ENCODE measurements at places on chromosomes 1 and 21. TPM values are rescaled to one million over a fixed set of nuclear protein-coding genes. Genes with fewer than 3 reads are reported as not detected.

OR2L13 gene
- total RNA-seq = 0.21 TPM

TPR gene
- 139 TPM for total RNA-seq

- no peak for DNase-seq
Measured at GRCh38 chr1:192951691-192952460, 107.3 kb downstream of the UCHL5 start.

DNA sequence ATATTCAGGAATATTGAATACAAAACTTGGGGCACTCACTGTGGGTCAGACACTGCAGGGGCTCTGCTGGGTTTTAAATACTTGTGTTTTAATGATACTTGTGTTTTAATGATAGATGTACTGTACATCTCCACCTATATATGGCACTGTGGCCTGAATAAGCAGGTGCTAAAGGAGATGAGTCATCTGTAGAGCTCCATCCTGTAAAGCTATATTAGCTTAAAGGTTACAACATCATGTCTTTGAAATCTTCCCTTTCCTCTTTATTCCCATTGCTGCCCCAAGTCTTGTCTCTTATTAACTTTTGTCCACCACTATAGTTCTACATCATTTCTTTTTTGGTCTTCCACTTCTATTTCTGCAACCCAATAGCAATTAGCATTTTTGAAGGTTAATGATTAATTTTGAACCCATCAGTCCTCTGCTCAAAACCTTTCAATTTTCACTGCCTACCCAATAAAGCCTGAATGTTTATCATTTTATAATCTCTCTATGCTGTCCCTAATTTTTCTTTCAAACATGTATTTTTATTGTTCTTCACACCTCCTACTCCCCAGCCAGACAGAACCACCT is 113.3 kb upstream of the PTGFR start:
- DNase-seq = no peak

DNA sequence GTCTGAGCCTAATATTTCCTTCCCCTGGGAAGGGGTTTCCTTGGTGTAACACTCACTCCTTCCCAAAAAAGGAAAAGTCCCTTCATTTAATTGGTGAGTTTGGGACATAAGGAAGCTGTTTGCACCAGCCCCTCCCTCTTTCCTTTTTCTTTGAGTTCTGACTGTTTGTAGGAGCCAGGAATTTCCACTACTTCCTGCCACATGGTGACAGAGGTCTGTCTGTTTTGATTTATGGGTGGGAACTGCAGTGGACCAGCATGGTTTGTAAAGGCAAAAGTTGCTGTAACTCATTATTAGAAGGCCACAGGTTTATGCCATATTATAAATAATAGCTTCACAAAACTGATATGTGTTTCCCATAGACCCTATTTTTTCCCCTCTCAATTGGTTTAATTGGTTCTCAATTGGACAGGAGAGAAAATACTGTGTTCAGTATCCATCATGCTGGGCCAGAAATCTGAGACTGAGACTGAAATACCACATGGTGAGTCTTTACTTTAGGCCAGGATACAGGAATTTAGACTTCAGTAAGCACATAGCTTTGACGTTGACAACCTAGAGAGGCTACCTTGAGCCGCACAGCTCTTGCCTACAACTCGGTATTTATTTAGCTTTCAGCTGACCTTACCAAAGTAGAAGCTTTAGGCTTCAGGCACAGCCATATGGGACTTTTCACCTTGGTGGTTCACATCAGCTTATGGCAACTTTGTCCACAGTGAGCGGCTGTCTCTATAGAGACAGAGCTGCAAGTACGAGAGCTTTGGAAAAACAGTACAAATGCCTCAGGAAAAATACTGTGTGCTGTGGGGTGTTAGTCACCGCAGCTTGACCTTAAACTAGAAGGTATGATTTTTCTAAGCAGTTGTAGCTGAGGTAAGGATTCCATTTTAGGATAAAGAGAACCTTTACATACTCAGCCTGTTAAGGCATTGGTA is 40.0 kb upstream of the RGS7 start:
- DNase-seq = no peak

- no peak for DNase-seq
Measured at GRCh38 chr1:174671826-174672225, 224.1 kb downstream of the GPR52 start.

DNA sequence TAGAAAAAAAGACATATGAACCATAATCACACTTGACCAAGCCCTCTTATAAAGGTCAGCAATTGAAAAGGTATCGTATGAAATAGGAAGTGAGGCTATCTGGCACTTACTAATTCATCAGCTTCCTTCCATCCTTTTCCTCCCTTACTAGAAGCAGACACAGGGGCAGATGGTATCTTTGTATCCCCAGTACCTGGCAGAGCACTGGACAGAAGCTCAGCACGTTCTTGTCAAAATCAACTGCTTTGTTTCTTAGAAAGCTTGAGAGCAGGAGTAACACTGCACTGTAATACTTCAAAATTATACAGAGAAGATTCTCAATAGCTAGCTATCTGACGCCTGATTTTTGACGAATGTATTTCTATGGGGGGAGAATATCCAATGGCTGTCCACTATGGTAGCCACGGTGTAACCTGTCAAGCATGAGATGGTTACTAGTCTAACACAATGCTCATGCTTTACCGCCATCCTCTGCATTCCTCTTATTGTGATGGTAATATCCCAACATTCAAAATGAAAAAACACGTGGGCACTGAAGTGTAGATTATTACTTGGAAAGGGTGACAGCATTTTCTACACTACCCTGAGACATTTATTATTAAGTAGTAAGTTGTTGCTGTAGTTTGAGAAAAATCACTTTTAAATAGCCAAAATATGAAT is 175.6 kb downstream of the SIPA1L2 start:
- DNase-seq = no peak

DNA sequence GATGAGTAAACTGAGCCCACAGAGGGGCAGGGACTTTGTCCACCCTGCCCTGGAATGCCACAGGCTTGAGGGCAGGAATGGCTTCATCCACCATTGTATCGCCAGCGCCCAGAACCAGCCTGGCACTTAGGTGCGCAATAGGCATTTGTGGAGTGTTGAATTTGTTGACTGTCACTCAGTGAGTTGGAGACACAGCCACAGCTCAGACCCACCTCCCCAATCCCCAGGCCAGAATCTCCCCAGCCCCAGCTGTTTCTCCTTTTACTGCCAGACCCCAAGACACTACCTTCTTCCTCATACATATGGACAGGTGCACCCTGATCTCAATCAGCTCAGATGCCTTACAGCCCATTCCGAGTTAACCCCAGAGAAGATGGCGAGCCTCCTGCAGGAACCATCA is 674.5 kb downstream of the MATN1 start:
- no peak for DNase-seq

DNA sequence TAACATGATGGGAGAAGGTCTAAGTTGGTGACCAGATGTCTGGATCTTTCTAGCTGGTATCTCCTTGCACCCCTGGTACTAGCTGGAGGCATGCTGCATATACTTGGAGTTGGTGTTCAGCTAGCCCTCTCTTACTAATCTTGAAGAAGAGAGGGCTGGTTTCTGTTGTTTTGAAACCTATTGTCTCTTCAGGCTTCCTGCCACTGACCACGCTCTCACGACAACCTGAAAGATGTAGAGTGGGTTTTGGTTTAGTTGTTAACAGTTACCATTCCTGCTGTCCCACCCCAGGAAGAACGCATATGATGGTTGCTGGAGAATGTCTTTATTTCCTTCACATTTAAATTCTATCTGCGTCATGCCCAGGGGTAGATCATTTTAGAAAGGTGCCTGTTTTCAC is 3.6 kb downstream of the MAN1C1 start:
- no peak for DNase-seq

DNA sequence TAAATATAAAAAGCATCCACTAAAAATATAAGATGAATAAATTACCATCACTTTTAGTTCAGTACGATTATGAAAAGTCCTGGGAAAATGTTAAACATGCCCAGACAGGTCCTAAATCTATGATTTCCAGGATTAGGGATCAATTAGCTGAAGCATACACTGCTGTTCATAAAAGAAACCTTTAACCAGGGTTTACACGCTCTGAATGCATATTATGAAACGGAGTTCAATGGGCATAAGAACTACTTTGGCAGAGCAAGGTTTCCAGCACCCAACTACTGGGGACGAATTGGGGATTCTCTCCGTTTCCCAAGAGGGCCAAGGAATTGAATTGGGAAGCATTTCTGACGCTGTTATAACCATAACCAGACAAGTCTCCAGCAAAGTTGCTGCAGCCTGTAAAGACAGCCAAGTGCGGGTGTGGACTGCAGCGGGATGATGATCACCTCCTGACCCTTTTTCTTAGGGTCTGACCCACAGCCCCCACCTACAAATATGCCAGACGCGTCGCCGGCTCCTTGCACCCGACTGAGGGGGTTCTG is 1.6 kb downstream of the SLC30A1 start:
- no peak for DNase-seq

GRCh38 chr1:112714313-112715263 is 544 bp downstream of the PPM1J start:
- no peak for DNase-seq

- no peak for DNase-seq
Measured at GRCh38 chr21:37561506-37561905, 194.9 kb downstream of the DYRK1A start.

GRCh38 chr1:244603498-244603897 is 49.4 kb upstream of the DESI2 start:
- no peak for DNase-seq

GRCh38 chr1:223845810-223846682 is at the start of gene TP53BP2:
Gene TP53BP2, minus strand, starts transcription at chr1:223845947. Its CDS starts 267 bp downstream, at chr1:223845680.
- peak; percentile 88 for DNase-seq

GRCh38 chr1:48906729-48907128 is 130.0 kb upstream of the BEND5 start:
- DNase-seq = no peak

- no peak for DNase-seq
Measured at GRCh38 chr1:64061430-64062104, 141.9 kb upstream of the UBE2U start.

GRCh38 chr1:92838519-92838918 is 6.7 kb downstream of the RPL5 start:
- DNase-seq = no peak

DNA sequence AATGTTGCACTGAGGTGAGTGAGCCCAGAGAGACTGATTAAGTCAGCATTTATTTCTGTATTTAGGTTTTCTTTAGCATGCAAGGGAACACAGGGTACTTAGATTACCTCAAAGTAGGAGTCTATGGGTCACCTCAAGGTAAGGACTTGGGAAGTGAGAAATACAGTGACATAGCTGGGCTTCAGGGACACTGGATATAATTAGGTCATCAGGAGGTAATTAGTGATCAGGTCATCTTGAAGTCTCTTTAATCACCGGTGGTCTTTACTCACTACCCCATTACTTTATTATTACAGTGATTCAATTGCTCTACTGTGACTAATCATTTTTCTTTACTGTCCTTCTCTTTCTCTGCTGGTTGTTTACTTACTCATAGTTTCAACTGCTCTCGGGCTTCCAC is 59.9 kb upstream of the KCNK1 start:
- no peak for DNase-seq

DNA sequence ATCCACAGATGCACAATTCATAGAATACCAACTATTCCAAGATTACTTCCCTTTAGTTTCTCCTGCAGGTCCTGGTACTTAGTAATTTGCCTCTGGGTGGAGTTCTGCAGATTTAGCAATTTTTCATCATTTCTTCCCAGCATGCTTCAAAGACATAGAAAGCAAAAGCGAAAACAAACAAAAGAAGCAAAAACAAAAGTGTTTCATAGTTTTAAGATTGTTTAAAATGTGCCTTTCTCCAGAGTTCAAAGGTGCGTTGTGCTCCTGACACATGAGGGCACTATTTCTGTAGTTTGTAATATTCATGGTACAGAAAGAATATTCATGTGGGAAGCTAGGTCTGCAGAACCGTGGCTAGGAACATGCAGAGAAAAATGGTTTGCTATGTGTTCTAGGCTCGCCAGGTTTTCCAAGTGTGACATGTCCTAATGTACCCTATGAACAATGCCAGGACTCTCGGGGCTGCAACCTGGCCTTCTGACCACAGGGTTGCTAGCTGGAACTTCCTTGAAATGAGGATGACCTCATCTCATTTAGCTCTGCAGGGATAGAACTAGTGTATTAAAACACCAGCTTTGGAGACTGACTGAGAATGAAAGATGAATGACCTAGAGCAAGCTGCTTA is 30.0 kb upstream of the RCSD1 start:
- DNase-seq = no peak

DNA sequence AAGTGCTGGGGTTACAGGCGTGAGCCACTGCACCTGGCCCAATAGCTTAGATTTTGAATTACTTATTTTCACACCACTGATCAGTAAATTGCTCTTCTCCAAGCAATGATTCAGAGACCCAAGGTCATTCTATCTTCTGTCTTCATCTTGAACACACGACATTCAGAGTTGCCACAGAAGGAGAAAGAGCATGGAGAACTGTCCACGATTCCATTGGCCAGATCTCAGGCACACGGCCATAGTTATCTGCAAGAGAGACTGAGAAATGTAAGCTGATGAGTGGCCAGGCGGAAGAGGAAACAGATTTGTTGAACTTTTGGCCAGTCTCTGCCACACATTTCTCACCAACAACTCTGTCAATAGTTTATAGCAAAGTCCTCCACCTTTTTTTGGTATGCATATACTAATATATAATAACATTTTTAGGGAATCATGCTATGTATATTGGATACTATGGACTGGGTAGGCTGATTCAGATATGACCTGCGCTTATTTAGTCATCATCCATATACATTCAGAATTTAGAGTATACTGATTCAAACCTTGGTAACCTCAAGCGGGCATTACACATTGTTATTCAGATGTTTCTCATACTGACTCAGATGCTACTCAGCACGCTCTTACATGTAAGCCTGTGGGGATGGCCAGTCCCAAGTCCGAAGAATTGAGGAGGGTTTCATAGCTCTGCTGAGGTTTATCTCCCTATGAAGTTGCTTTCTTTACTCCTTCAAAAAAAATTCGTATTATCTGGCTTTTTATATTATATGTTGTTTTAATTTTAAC is 25.5 kb upstream of the CAP1 start:
- DNase-seq = no peak

GRCh38 chr1:231701306-231701705 is 74.7 kb downstream of the DISC1 start:
- no peak for DNase-seq

DNA sequence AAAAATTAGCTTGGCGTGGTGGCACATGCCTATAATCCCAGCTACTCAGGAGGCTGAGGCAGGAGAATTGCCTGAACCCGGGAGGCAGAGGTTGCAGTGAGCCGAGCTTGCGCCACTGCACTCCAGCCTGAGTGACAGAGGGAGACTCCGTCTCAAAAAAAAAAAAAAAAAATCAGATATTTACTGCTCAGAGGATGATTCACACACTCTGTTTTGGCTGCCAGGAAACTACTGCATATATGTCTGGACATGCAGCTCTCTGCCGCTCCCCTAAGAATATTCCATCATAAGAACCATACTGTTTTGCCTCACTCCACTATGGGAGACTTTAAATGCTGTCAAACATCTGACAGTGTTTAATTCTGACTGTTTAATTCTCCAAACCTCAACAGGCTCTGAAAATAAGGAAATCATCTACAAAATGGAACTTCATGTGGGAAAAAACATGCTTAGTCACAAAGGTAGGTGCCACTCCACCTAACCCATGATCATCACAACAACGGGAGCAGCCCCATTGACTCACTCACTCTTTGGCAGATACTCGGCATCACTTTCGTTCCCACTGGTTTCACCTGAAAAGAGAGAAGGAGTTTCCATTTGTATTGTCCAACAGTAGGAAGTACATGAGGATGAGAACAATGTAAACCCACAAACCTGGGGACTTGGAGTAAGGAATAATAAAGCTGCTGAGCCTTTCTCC is 29.3 kb upstream of the BCAS2 start:
- DNase-seq = no peak

Data from T-helper 17 cell (primary cell).